ENCODE measurements at places on chromosomes 5 and 9.

DNA sequence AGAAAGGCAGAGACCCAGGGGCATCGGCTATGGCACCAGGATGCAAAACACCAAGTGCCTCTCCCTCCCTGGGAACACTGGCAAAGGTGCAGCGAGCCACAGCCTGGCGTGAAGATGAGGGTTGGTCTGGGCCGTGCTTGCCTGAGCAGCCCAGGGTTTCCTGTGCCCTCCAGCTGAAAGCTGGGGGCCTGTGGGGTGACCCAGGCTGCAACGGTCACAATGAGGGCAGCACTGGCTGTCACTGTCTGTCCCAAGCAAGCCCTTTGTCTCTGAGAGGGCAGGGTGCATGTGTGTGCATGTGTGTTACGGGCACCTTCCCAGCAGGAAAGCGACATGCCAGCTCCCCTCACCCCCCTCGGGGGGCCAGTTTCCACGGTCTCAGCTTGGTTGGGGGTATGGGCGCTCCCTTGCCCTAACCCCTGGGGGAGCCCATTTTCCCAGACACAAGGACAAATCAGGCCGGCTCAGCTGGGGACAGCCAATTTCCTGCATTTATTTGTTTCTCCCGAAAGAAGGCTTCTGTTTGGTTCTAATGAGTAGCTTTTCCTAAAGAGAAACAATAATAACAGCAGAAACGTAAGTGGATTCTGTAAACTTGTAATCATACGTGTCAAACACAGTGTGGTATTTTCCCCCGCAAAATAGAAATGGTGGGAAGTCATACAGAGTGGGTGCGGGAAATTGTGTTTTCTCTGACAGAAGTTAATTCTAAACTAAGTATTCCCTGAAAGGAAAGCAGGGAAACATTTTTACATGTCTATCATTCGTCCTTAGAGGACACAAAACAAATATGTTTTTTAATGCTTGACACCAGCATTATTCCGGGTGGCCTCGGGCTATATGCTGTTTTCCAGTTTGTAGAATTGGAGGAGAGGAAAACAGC is 21.3 kb downstream of the MRPL36 start:
- no peak for ATAC-seq

GRCh38 chr9:70257991-70258691 is 637 bp upstream of the SMC5 start:
- peak; percentile 58 for ATAC-seq

- no peak for ATAC-seq
Measured at GRCh38 chr5:28324174-28324573, 1285.8 kb upstream of the CDH9 start.

DNA sequence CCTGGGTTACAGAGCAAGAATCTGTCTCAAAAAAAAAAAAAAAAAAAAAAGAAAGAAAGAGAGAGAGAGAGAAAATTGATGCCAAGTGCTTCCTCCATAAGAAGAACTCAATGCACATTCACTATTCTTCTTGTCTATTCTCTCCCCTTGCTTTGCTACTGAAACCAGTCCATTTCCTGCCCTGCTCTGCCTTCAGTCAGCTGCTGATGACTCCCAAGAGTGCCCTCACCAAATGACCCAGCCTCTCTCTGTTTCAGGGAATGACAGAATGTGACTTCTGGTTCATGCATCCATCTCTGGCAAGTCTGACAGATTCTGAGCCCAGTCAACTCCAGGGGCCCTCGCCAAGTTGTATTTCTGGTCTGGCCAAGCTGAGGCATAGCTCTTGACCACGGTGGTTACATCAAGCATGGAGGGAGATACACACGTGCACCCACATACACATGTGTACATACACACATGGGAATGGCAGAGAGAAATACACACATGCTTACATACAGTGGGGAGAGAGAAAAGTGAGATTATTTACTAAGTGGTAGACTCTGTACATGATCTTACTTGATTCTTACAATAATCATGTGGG is 106.2 kb downstream of the NSG2 start:
- peak; percentile 67 for ATAC-seq

DNA sequence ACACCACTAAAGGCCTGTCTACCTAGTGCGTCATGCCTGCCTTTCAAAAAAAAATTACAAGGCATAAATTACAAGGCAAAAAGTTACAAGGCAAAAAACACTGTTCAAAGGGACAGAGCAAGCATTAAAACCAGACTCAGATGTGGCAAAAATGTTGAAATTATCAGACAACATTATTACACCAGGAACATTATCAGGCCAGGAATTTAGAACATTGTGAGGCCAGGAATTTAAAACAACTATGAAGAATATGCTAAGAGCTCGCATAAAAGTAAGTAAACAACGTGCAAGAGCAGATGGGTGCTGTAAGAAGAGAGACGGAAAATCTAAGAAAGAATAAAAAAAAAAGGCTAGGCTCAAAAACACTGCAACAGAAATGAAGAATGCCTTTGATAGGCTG is 18.2 kb upstream of the MLANA start:
- no peak for ATAC-seq

DNA sequence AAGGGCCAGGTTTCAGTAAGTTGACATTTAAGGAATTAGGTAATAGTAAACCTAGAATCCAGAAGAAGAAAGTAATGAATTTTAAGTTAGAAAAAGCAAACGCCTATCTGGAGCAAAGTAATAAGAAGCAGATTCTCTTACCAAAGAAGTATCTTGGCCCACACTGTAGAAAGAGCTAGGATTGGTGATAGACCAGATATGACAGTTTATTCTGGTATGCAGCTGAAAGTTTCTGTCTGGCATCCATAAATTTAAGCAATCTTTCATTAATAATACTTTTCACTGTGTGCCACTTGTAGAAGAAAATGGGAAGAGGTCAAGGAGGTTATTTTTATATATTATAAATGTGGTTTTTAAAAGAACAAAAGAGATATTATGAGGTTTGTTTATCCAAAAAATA is 3.0 kb downstream of the RECK start:
- no peak for ATAC-seq

- ATAC-seq: peak; percentile 81
Measured at GRCh38 chr9:135797507-135798262, 95.7 kb downstream of the KCNT1 start.

DNA sequence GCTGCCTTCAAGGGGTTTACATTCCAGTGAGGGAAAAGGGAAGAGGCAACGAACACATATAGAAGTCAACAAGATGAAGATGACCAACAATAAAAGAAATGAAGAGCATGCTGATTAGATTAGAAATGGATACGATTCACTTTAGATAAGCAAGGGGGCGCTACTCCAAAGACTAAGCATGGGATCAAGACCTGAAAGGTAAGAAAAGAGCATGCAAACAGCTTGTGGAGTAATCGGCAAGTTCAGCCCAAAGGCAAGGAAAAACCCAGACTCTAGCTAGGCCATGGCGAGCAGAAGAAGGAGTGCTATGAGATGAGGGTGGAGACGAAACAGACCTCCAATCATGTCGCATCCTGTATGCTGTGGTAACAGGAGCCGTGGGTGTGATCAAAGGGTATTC is 124.4 kb downstream of the FANCC start:
- ATAC-seq: no peak

All from motor neuron (in vitro differentiated cells).